ENCODE measurements at places on chromosomes 11 and 22.

DNA sequence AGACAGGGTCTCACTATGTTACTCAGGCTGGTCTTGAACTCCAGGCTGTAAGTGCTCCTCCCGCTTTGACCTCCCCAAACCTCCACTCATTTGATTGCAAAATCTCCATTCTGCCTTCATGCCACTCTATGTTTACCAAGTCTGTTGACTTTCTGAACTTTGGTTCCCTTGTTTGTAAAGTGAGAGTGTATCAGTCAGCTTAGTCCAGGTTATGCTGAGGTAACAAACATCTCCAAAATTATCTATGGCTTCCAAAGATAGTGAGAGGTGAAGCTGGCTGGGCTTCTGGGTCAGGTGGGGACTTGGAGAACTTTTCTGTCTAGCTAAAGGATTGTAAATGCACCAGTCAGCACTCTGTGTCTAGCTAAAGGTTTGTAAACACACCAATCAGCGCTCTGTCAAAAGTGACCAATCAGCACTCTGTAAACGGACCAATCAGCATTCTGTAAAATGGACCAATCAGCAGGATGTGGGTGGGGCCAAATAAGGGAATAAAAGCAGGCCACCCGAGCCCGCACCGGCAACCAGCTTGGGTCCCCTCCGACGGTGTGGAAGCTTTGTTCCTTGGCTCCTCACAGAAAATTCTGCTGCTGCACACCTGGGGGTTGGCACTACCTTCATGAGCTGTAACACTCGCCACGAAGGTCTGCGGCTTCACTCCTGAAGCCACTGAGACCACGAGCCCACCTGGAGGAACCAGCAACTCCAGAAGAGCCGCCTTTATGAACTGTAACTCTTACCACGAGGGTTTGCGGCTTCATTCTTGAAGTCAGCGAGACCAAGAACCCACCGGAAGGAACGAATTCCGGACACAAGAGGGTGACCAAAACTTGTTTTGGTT lies 109.3 kb downstream of the MIAT start:
- no peak for DNase-seq

DNA sequence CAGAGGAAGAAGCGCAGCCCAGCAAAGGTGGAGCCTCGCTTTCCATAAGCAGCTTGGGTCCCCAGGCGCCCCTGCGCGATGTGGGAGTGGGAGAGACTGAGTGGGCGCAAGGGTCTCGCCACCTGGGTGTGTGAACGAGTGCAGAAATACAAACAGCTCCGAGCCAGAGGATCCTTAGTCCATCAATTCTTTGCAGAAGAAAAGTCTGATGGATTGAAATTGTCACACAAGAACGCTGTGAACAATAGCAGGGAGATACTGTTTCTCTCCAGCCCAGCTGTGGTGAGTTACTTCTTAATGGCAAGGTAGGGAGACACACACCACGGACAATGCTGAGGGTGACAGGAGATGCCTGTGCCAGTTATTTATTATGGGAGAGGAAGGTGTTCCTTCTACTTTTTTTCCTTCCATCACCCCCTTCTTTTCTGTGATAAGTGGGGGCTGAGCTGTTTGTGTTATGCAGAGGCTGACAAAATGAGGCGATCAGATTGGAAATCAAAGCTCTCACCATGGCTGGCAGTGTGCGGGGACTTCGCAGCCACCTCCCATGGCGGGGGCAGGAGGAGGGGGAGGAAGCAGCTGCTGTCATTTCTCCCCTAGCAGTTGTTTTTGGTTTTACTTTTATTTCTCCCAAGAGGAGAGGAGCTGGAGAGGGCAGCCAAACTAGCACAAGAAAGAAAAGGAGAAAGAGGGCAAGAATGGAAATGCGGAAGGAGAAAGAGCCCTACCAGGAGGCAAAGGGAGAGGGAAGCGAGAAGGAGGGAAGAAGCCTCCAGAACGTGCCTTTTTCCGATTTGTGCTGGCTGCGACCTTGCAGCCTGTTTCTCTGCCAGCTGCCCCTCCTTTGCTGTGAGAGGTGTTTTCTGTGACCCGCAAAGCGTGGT lies 755.8 kb downstream of the NTM start:
- DNase-seq: peak; percentile 27

GRCh38 chr11:932435-932834 lies 6.8 kb downstream of the AP2A2 start:
- peak; percentile 33 for DNase-seq

DNA sequence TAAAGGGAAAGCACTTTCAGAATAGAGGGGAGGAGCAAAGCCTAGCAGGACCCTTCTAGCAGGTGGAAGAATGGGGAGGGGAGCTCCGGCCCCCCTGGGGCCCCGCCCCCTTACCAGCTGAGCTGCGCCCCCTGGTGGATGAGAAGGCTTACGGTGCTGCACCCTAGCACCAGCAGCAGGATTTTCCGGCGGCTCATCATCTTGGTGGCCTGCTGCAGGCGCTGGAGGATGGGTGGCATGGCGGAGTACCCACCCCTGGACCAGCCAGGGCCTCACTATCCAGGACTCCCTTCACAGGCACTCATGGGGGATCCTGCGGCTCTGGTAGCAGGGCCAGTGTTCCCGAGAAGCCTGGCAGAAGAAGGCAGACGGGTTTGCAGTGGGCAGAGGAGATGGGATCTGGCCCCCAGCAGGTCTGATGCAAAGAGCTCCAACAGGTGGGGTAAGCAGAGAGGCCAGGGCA lies 3.8 kb downstream of the GAL3ST3 start:
- DNase-seq: peak; percentile 84

GRCh38 chr22:44723801-44724200 lies 21.8 kb downstream of the PRR5 start:
- DNase-seq: no peak

DNA sequence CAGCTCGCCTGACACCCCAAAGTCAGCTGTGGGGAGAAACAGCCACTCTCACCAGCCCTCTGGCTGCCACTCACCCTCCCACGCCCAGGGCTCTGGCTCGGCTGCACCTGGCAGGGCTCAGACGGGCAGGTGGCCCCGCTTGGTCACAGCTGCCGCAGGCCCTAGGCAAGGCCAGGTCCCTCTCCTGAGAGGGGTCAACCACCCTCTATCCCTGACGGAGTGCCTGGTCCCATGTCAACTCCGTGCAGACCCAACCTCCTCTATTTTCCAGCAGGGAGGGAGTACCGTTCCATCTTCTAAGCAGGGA lies 1.9 kb downstream of the MAP4K2 start:
- DNase-seq: no peak

GRCh38 chr22:34897126-34897525 lies 168.8 kb upstream of the ISX start:
- no peak for DNase-seq

- DNase-seq: no peak
Measured at GRCh38 chr22:47335958-47336357, 573.5 kb downstream of the TBC1D22A start.

DNA sequence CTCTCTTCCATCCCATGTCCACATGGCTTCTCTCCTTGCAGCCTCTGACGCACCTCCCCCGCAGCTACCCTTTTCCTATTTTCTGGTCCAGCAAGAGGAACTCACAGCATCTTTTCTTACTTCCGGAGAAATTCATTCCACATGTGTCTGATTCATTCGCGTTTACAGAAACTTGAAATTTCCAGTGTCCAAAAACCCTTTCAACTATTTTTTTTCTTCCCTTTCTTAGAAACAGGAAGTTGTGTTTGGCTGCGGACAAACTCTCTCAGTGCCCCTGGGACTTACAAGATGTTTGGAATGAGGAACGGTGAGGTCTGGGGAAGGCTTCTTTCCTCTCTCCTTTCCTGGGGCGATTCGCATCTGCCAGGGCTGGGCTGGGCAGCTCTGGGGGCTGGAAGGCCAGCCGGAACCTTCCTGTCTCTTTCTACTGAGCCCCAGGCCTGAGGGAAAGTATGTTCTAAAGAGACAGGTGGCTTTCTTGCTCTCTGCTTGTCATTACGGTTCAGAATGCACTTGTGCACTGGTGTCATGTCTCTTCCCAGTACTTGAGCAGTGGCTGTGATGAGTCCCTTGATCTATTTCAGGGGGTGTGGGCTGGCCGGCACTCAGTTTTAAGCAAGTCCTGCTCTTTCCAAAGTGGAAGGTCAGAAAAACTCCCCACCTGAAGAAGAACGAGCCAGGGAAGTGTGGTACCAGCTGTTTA lies 27.5 kb downstream of the ADAMTS8 start:
- DNase-seq: peak; percentile 72

DNA sequence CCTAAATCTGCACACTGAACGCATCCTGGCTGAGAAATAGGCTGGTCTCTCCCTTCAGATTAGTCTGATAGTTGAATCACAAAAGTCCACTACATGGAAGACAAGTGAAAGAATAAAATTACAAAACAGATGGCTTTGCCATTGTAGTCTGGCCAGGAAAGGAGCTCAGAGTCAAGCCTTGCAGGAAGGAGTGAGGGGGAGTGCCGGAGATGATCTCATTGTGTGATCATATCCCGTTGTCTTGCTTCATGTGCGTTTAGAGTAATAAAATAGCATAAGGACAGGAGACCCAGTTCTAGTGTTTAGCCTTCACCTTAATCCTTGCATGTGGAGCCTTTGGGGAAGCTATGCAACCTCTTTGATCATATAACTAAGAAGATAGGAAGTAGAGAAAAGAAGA lies 666.7 kb upstream of the RAG2 start:
- no peak for DNase-seq

DNA sequence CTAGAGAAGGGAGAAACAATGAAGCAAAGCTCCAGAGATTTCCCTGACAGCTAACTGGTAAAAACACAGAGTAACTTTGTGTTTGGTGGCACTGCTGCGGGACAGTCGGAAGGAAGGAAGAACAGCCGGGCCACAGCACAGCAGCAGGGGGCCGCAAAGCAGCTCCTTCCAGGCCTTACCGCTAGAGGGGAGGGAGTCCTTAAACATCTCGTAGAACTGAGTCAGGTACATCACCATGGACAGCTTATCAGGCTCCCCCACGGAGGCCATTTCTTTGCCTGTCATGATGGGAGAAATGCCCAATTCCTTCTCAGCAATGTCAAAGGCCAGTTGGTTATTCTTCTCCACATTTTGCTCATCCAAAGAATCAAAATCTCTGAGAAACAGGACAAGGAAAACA lies 114.6 kb upstream of the BID start:
- no peak for DNase-seq

DNA sequence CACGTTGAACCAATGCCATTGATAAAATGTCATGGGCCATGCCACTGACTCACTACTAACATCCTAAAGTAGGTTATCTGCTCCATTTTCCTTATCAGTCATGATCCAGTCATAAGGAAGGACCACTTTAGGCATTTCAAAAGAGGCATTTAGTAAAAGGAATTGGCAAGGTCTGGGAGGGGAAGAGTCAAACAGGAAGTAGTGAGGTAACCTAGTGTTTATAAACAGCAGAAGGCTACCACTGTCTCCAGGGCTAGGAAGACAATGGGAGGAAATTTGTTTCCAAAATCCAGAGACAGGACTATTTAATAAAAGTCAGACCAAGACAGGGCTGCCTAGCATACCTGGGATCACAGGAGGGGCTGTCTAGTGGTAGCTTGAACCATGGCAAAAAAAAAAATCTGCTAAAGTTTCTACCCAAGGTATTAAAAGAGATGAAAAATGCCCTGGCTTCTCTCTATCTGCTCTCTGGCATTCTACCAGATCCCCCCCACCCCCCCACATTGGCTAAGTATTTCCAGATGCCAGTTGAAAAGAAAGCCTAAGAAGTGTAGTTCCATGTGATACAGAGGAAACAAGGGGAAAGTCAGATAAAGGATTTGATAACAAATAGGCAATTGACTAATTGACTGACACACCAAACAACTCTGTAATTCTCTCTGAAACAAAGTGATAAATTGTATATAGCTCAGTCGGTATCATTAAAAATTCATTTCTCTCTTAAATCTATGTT lies 50.4 kb upstream of the C11orf87 start:
- no peak for DNase-seq

- DNase-seq: peak; percentile 37
Measured at GRCh38 chr11:131674051-131674755, 303.8 kb downstream of the NTM start.

DNA sequence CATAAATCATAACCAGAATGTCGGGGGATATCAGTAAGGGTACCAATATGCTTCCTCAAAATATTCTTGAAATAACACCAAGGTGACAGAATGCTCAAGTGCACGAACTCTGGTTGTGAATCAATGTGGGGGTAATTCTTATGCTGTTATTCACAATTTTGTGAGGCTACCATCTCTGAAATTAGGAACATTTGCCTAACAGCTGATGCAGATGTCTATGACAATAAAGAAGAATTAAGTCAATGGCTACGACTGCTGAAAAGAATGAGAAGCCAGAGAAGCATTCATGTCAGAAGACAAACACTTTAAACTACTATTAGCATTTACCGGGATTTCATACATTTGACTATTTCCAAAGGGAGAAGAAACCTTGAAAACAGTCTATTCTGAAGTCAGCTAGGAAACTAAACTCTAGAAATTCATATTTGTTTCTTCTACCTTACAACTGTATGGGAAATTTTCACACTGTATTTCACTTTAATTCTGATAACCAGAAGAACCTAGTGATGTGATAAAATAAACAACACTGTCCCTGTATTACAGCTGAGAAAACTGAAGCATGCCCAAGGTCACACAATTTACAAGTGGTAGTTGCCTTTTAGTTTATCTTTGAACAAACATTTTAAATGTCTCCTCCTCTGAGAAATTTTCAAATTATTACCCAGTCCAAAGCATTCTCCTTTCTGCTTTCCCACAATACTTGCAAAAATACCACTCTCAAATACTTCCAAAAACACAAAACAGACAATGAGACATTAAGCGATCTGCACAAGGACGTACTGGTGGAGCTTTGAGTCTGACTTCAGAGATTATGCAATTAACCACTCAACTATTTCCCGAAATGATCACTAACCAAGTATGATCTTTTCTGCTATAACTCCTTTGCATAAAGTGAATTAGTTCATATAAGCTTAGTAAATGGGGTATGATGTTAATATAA lies 18.0 kb upstream of the ARHGAP32 start:
- DNase-seq: no peak

DNA sequence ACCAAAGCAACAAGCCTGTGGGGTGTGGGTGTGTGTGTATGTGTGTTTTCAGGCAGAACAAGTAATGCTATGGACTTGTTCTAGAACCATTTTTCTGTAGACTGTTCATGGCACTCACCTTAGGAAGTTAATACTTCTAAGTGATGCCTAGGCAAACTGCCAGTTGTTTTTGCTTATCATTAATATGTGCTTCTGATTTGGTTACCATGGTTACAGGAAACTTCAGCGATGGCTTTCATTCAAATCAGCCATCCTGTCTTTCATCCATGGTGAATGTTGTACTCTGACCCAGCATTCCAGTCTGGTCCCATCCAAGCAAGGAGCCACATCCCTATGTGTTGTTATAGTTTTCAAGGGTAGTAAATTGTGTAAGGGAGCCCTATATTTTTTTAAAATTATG lies 49.8 kb upstream of the ARHGAP20 start:
- no peak for DNase-seq

- DNase-seq: no peak
Measured at GRCh38 chr11:69163842-69164241, 8.1 kb downstream of the SMIM38 start.

GRCh38 chr11:11884774-11885481 lies 43.2 kb downstream of the USP47 start:
- DNase-seq: no peak

DNA sequence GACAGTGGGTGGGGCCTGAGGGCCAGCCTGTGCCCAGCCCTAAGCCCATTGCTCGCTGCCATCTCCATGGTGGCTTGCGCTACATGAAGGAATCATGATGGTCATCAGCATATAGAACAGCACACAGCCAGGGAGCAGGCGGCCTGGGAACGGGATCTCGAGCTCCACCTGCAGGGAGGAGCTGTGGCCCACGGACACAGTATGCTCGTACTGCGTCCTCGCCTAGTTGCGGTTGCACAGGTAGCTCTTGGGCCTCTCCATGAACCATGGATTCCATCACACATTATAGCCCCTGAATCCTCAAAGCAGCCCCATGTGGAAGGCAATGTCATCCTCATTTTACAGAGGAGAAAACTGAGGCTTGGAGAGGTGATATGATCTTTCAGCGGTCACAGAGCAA lies 15.1 kb downstream of the SEC14L4 start:
- no peak for DNase-seq

GRCh38 chr11:47917599-47918369 lies 62.6 kb upstream of the PTPRJ start:
- peak; percentile 52 for DNase-seq

All from inflammatory macrophage treated with lipopolysaccharide for 1 hour (primary cell).